ENCODE measurements at places on chromosomes 12 and 14. TPM values are rescaled to one million over a fixed set of nuclear protein-coding genes. Genes with fewer than 3 reads are reported as not detected.
A peak's percentile ranks its signal among the peaks of the same experiment; 100 is the strongest.

Gene ARHGAP9
- total RNA-seq = 0.18 TPM

Gene RNASE2
- total RNA-seq = not detected

Gene DCD
- not detected for total RNA-seq

Gene USP44
- total RNA-seq = 4.2 TPM

GRCh38 chr14:54347044-54347443 is 49.8 kb upstream of the CDKN3 start:
- DNase-seq = no peak

DNA sequence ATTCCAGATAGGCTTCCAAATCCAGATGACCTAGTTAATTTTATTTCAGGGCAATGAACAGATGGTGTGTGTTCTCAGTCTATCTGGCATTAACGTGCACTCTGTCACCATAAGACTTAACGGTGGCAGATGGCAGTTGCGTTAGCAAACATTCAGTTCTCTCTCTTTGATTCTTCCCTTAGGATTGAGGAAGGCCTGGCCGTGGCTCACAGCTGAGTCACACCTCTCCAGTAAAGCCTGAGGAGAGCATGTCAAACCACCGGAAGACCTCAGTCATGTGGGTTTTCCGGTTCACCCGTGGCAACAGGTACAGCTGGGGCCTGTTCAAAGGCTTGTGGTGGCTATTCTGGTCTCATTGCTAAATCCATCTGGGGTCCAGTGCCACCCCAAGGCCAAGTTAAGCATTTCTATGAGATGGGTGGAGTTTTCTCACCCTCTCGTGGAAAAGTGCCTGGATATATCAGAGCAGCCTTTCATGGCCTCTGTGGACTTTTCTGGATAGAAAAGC is 545.1 kb upstream of the ATP2B1 start:
- peak; percentile 99 for DNase-seq
